ENCODE measurements at places on chromosomes 3 and 15. TPM values are rescaled to one million over a fixed set of nuclear protein-coding genes. Genes with fewer than 3 reads are reported as not detected.

DNA sequence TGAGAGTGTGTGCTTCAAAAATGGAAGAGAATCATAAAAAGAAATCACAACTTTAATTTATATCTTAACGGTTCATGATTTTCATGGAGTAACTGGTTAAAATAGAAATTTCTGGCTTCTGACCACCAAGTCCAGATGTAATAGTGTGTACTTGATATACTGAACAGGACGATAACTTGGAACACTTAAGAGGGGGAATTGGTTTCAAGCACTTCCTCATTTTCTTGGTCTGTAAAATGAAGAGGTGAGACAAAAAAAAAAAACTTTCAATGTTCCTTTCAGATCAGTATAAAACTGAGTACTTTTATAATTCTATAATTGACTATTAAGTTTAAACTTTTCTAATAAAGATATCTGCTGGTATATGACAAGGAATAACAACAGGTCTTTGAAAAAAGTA lies 64.0 kb upstream of the TRA2B start:
- H3K4me3 ChIP-seq = no peak overlapping the region
- H3K36me3 ChIP-seq = no peaks in the 10 kb centered on the region
- H3K27ac ChIP-seq = no peak overlapping the region
- no peaks in the 10 kb centered on the region for H3K4me1 ChIP-seq

DNA sequence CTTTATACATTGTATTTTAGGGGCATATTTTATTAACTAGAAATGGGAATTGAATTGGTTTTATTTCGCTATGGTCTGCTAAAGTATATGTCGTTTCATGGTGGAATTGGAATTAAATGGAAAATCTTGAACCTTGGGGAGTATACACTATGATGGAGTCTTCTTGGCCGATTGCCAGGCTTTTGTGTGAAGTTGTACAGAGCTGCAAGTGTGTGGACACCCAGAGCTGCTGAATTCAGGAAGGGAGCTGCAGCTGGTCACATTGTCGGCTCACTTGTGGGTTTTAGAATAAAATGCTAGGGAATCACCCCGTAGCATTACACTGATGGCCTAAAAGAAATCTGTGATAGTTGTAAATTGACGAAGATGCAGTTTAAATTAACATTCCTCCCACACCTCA lies 35.1 kb downstream of the USP3 start:
- H3K27ac ChIP-seq = no peak overlapping the region
- no peak overlapping the region for H3K4me3 ChIP-seq
- H3K4me1 ChIP-seq = peaks cover 5% of the 10 kb centered on the region
- peaks cover 9% of the 10 kb centered on the region for H3K36me3 ChIP-seq

DNA sequence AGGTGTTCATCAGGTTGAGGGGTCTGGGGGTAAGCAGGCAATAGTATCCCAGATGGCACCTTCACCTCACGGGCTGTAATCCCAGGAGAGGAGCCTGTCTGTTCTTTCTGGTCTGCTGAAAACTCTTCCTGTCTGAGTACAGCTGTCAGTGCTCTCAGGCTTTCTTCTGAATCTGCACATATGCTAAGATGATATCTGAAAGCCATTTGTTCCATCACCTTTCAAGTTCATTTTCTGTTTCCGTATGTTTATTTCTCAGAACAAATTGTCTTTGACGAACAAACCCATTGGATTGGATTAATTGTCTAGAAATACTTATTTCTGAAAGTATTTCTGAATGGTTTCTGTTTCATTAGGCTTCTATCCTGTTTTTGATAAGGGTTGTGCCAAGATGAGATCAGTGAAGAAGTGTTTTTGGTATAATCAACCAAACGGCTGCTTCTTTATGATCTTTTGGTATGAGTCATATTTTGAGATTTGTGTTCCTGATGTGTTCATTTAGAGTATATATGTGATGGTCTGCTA lies 13.3 kb downstream of the ZNF592 start:
- peak overlapping the region; percentile 72 for H3K27ac ChIP-seq
- H3K4me3 ChIP-seq = no peak overlapping the region
- DNase-seq = no peak
- no peaks in the 10 kb centered on the region for H3K27me3 ChIP-seq

GRCh38 chr15:27679731-27680471 lies 419.2 kb downstream of the OCA2 start:
- H3K4me1 ChIP-seq = no peaks in the 10 kb centered on the region
- H3K4me3 ChIP-seq = no peak overlapping the region
- no peak for DNase-seq
- H3K27me3 ChIP-seq = no peaks in the 10 kb centered on the region
- no peak overlapping the region for H3K27ac ChIP-seq
- H3K36me3 ChIP-seq = no peaks in the 10 kb centered on the region

- H3K36me3 ChIP-seq = no peaks in the 10 kb centered on the region
- H3K27ac ChIP-seq = no peak overlapping the region
- no peak overlapping the region for H3K4me3 ChIP-seq
- peaks cover 2% of the 10 kb centered on the region for H3K27me3 ChIP-seq
- no peak for DNase-seq
- H3K4me1 ChIP-seq = no peaks in the 10 kb centered on the region
Observed at GRCh38 chr3:90091549-90091948, 984.1 kb downstream of the EPHA3 start.

DNA sequence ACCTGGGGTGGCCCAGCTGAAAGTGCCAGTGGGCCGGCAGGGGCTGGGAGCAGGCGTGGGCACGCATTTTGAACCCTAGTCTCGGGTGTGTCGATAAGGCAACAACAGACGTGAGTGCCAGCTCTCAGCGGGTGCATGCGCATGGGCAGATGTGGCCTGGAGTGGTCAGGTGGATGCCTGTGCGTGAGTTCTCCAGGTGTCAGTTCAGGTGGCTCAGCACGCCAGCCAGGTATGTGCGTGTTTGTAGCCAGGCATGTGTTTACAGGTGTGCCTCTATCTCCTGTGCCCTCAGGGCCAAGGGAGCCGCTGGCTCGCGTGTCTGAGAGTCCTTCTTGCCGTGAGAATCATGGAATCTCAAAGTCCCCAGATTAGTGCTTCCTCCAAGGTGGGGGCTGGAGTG lies 14.8 kb downstream of the CYP1A2 start:
- H3K4me3 ChIP-seq = no peak overlapping the region
- H3K4me1 ChIP-seq = peaks cover 9% of the 10 kb centered on the region
- no peak for DNase-seq
- no peak overlapping the region for H3K27ac ChIP-seq
- no peaks in the 10 kb centered on the region for H3K27me3 ChIP-seq

- peaks cover 3% of the 10 kb centered on the region for H3K36me3 ChIP-seq
- H3K4me1 ChIP-seq = no peaks in the 10 kb centered on the region
- DNase-seq = no peak
- H3K27me3 ChIP-seq = no peaks in the 10 kb centered on the region
Observed at GRCh38 chr15:63258658-63259057, 18.7 kb upstream of the APH1B start.

The DLEC1 gene
- 0.09 TPM for total RNA-seq

The DPH6 gene
- total RNA-seq = 8.4 TPM
